ENCODE measurements at places on chromosomes 2 and 18.

DNA sequence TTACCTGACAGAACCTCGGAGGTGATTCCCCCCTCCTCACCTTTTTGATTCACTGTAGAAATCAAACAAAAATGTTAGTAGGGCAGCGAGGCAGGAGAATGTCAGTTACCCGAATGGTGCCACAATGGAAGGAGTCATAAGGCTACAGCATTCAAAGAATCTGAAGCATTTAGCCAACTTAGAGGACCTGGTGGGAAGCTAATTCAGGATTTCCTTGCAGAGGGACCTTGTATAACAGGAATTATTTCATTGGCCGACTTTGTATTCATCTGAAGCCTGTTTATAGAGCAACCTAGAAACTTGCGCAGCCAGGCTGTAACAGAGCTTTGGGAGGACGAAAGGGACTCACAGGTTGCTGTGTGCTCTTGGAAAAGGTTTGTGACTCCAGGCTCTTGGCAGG is 129.1 kb upstream of the MMADHC start:
- DNase-seq, result no peak

- no peak for DNase-seq
These were observed 22.1 kb upstream of the TCF7L1 start for GRCh38 chr2:85110991-85111560.

DNA sequence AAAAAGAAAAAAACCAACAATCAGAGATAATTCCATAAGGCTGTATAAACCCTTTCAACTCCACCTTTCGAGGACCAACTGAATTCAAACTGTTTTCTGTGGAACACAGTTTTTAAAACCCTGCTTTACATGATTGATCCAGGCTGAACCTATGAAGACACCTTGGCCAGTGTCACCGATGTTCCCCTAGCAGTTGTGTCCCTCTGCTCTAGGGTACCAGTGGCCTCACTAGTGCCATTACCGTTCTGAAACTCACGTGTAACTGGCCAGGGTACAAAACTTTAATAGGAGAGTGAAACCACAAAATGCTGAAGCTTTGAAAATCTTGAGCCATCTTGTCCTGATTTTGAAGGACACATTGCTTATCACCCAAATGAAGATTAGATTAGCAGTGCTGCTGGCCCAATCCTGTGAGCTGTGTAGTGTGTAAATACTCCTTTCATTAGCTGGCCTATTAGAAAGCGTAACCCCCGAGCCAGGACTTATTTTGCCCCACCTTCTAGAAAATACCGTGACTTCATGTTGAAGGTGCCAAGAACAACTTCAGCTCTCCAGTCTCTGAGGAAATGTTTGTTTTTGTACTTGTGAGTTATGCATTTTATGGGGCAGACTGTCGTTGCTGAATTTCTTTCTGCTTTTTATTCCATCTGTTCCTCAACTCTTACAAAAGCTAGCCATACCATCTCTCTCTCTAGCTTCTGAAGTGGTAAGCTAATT is 147.8 kb upstream of the MAP3K20 start:
- DNase-seq, result no peak

GRCh38 chr18:43420950-43421349 is 143.7 kb upstream of the SYT4 start:
- DNase-seq, result no peak

GRCh38 chr18:33699372-33699771 is 121.4 kb downstream of the ASXL3 start:
- no peak for DNase-seq
